ENCODE measurements at places on chromosomes 6 and 20.
A peak's percentile ranks its signal among the peaks of the same experiment; 100 is the strongest.

- DNase-seq: no peak
These were observed 69.2 kb downstream of the MTFR2 start for GRCh38 chr6:136180704-136181511.

DNA sequence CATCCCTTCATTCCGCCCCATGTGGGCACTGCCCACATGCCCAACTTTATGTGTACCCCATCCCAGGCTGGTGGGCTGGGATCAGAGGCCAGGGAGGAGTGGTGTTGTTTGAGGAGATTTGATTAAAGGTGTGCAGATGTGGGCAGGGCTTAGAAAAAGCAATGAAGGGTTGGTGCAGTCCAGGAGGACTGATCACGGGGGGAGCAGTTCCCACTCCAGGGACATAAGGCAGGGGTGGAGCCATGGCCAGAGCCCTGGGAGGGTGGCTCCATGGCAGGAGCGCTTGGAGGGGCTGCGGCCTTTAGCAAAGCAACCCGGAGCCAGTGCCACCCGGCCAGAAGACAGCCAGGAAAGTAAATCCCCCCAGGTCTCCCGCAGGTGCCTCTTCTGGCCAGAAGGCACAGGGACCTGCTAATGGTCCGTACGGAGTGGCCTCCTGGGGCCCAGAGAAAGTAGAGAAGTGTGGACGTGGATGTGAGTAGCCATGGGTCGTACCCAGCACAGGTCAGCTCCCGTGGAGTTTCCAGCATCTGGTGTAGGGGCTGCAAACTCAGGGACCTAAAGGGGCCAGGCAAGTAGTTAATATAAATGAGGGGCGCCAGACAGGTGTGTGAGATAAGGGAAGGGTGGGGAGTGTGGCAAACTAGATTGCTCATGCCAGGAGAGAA lies 62.1 kb upstream of the APCDD1L start:
- no peak for DNase-seq

GRCh38 chr6:129882510-129883023 lies 21.5 kb upstream of the TMEM244 start:
- no peak for DNase-seq

DNA sequence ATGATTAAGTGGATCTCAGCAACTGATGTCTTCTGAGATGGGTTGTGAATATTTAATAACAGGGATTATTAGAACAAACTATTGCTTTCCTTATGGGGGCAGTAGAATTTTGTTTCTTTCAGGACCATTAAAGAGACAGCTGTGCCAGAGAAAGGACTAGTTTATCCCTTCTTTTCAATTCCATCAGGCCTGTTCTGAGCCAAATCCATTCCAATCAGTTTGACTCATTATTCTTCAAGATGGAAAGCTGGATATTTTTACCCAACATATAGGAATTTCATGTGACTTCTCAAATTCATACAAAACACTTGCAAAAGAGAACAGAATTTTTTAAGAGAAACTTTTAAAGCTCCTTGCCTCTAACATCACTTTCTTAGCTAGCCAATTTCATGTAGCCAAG lies 722.0 kb upstream of the FLRT3 start:
- DNase-seq: no peak

DNA sequence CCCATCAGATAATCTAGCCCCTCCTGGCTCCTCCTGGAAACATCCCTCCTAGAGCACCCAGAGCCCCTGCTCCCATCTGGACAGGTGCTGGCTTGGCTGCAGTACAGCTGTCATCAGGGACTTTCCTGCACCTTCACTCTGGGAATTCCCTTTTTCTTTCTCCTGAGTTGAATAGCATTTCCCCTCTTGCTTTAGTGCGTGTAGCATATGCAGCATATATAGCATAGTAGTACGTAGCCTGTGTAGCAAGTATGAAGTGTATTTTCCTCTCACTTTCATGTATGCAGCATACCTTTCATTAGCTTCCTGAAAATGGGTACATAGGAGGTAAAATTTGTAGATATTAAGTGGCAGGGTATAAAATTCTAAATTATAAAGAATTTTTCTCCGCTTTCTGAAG lies 352.9 kb downstream of the ESR1 start:
- DNase-seq: no peak

DNA sequence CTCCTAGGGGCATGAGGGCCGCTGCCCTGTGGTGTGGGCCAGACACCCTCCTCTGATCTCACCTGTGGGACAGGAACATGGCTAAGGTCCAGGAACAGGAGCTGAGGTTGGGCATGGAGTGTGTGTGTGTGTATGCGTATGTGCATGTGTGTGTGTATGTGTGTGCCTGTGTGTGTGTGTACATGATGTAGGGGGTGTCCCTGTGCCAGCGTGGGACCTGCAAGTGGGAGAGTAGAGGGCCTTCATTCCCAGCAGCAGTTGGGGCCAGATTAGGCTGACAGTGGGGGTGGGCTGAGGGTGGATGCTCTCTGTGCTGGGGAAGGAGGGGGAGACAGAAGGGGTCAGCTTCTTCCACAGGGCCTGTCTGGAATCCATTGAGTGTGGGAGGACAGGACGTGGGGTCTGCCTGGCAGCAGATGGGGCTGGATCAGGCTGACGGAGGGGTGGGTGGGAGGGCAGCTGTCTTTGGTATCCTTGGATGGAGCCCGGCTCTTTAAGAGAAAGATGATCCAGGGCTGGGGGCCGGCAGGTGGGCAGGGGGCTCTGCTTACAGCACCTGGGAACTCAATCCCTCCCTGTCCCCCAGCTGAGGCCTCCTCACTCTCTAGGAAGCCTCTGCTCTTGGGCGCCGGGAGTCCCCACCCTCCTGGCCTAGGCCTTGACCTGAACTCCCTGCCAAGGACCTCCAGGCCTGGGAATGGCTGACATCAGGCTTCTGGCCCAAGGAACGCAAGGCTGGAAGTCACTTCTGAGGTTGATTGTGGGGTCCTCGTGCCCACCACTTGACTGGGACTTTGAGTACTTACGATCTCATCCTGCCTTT lies 44.0 kb downstream of the SPDEF start:
- no peak for DNase-seq

DNA sequence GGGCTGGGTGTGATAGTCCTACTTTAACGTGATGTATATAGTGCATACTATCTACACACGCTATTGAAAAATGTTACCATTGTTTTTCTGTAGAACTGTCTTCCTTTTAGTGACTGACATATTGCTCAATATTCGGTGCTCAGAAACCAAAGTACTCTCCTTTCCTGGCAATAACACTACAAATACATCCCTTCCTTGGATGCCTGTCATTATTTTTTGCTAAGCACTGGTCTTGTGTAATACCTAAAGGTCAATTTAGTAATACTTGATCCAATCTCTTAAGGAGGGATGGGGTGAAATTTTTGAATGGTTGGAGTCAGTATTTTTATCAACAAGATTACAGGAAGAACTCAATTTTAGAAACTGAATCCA lies 23.9 kb downstream of the CNR1 start:
- peak; percentile 37 for DNase-seq

- DNase-seq: peak; percentile 27
These were observed 131.8 kb downstream of the SLC23A2 start for GRCh38 chr20:4869290-4870193.

DNA sequence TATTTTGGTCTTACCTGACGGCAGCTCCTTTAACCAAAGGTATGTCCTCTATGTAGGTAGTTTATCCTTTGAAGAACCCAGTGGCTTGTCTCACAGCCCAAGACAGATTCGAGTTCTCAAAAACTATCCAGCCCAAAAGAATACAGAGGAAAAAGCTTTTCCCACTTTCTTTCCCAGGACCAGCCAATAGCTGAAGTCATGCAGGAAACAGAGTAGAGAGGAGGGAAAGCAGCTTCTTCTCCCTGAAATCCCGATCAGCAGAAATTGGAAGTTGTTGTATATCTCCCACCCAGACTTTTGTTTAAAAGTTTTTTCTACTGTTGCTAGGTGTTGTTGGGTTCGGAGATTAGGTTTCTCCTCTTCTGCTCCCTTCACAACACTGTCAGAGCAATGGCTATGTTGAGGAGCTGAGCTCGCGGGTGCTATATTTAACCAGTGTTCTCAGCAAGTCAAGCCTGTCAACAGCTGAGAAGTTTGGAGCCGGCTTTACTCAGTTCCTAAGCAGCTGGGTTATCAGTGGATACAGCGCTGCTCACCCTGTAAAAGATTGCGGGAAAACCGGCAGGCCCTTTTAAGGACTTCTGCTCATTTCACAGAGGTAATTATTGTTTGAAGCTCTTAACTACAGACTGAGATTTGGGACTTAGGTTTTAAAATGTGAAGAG lies at the start of gene FILIP1:
Gene FILIP1, minus strand, starts transcription at position 401 of the 665 bp plus-strand sequence. CDS start 78,828 bp downstream, outside the sequence.
- DNase-seq: no peak

GRCh38 chr20:25040438-25040831 lies 17.5 kb downstream of the ACSS1 start:
- DNase-seq: peak; percentile 76

DNA sequence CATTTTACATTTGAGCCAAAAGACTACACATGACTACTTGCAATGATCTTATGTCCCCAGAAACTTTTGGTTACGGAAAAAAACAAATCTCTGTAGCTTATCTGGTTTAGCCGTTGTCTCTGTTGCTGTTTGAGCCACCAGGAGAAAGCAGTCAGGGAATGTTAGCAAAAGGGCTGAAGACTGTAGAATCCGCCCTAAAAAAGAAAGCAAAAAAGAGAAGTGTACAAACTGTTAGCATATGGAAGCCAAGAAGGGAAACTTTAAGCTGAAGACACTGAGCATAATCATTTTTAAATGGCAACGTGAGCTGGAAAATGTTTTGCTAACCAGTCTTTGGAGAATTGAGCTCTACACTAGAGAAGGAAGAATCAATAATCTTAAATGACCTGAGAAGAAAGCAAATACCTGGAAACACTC lies 69.9 kb upstream of the MYLIP start:
- DNase-seq: no peak

GRCh38 chr6:39366931-39367618 lies 44.6 kb upstream of the KCNK16 start:
- no peak for DNase-seq

DNA sequence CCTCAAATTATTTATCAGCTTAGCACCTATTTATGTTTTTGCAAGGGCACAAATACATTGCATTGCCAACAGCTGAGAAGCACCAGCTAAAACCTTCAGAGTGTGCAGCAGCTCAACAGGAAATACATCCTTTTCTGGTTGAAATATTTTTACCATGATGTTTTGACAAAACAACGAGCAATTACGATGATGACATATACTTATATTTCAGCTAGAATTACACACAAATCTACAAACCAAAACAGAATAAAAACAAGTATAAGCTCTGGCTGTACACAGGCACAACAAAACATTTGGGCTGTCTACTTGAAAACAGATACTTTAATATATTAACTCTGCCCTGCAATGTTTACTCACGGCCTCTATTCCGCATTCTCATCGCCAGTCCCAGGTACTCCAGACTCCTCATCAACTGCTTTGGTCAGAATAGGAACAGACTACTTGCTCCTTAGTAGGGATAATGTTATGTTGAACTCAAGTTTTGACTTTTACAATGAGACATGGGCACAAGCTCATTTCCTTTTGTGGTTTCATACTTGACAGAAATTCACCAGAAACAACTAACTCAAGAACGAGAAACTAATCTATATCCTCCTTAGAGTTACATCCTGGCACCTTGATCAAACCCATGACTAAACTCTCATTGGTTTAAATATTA lies 377.6 kb downstream of the ESR1 start:
- DNase-seq: peak; percentile 25

DNA sequence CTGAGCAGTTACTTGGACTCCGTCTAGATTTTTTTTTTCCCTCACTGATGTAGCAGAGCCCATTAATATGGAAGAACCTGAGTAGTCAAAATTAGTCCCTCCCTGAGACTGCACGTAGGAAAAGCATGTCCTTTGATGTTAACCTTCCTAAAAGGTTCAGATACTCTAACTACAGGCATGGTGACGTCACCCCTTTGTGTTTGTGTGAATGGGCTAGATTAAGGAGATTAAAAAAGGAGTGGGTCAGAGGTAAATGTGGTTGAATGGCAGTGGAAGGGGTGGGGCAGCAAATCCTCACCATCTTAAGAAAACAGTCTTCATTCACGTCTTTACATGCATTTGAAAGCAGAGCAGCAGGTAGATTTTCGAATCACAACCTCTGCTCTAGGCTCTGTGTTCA lies 521.1 kb downstream of the TFAP2B start:
- no peak for DNase-seq

DNA sequence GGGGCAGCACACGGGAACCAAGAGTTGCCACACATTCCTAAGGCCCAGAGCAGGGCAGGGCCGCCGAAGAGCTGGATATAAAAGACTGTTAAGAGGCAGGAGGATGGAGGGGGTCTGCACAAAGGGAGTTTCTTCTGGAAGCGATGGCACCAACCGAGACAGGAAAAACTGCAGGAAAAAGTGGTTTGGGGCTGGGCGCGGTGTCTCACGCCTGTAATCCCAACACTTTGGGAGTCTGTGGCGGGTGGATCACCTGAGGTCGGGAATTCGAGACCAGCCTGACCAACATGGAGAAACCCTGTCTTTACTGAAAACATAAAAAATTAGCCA lies 41.8 kb downstream of the SSR1 start:
- DNase-seq: no peak

- no peak for DNase-seq
These were observed 1.6 kb upstream of the TCF21 start for GRCh38 chr6:133887156-133887879.

DNA sequence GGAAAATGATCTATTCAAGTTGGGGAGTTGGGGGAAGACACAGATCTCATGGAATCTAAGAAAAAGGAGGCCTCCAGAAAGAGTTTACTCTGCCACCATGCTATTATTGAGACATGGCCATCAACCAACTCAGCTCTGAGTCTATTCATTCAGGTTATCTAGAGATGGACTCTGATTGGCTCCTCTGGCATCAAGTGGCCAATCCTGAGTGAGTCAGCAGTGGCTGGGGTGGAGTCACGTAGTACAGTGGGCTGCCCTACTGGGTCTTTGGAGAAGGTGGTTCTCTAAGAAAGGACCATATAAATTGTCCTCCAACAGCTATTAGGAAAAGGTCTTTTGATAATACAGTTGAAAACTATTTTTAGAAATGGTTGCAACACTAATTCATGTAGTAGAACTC lies 42.1 kb downstream of the LYRM2 start:
- DNase-seq: no peak

GRCh38 chr6:35381132-35381531 lies 38.8 kb downstream of the PPARD start:
- peak; percentile 54 for DNase-seq

DNA sequence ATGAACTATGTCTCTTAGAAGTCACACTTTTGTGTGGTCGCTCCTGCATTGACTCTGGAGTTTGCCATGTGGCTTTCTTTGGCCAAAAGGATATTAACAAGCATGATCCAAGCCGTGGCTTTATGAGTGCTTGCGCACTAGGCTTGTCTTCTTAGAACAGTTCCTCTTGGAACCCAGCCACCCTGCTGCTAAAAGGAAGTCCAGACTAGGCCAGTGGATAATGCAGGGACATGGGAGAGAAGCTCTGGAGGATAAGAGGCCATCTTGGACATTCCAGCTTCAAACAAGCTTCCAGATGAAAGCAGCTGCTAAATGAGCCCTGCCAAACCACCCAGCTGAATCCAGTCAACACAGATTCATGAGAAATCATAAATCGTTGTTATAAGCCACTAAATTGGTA lies 346.4 kb downstream of the CDC5L start:
- DNase-seq: no peak

- no peak for DNase-seq
These were observed 161.8 kb downstream of the DLL1 start for GRCh38 chr6:170128811-170129681.

Data from fibroblast of gingiva (primary cell).